ENCODE measurements at places on chromosomes 2 and 18.

- no peak for DNase-seq
Observed at GRCh38 chr2:217797661-217798069, 205.1 kb downstream of the TNS1 start.

GRCh38 chr2:219032051-219032745 lies 9.1 kb downstream of the CFAP65 start:
- DNase-seq, result no peak

GRCh38 chr18:23243178-23243577 lies 107.9 kb downstream of the CABLES1 start:
- DNase-seq, result no peak

GRCh38 chr18:10361660-10362059 lies 92.8 kb upstream of the APCDD1 start:
- no peak for DNase-seq

Measured in stimulated activated CD8-positive, alpha-beta memory T cell treated with anti-CD3 and anti-CD28 coated beads, Interleukin-4, amount 100 ng/mL, for 24 hours (primary cell).